Choroid plexus epithelial cell (primary cell): ENCODE measurements at places on chromosomes 6 and 20.

- DNase-seq: no peak
Observed at GRCh38 chr6:156017838-156018237, 562.2 kb upstream of the NOX3 start.

DNA sequence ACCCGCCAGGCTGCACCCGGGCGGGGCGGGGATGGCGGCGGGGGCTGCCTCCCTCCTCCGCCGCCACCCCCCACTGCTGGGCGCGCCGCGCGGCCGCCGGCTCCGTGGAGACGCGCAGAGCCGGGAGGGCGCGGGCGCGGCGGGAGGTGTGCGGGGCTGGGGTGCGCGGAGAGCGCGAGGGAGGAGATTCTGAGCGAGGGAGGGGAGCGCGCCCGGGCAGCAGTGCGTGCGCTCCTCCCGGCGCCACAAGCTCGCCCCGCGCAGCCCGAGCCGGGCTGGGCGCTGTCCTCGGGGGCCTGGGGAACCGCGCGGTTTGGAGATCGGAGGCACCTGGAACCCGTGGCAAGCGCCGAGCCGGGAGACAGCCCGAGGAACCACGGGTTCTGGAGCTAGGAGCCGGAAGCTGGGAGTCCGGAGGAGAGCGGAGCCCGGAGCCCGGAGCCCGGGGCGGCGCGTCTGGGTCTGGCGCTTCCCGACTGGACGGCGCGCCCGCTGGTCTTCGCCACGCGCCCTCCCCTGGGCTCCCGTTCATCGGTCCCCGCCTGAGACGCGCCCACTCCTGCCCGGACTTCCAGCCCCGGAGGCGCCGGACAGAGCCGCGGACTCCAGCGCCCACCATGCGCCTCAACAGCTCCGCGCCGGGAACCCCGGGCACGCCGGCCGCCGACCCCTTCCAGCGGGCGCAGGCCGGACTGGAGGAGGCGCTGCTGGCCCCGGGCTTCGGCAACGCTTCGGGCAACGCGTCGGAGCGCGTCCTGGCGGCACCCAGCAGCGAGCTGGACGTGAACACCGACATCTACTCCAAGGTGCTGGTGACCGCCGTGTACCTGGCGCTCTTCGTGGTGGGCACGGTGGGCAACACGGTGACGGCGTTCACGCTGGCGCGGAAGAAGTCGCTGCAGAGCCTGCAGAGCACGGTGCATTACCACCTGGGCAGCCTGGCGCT lies at the start of gene NTSR1:
Gene NTSR1, plus strand, starts transcription at position 246 of the 946 bp plus-strand sequence. Its CDS starts 372 bp downstream, at position 618.
- DNase-seq: peak; percentile 4

DNA sequence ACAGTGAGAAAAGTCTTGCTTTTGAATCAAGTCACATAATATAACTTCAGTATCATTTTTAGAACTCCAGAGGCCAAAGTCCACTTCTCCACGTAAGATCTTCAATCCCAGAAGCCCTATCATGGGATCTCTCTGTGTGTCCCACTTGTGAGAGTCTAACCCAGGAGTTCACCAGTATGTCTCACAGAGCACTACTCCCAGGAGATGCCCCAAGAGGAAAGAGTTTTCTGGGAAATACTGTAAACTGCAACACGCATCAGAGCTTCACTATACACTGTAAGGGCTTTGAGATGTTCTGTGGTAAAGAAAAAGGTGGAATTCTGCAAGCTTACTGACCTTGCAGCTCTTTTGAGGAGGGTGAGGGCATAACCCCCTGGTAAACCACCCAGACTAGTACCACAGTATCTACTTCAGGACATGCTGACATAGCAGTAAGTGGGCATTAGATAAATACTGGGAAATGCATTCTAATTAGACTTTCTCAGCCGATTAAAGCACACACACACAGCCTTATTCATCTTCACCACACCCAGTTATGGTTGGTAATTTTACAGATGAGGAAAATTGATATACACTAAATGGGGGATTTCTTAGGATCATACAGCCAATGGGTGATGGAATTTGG lies 12.3 kb downstream of the DCBLD1 start:
- DNase-seq: peak; percentile 57

- no peak for DNase-seq
Observed at GRCh38 chr6:34695729-34696188, 808 bp downstream of the ILRUN start.

GRCh38 chr6:3175715-3176402 lies 18.5 kb upstream of the TUBB2A start:
- DNase-seq: no peak
